ENCODE measurements at places on chromosomes 11 and 22.

DNA sequence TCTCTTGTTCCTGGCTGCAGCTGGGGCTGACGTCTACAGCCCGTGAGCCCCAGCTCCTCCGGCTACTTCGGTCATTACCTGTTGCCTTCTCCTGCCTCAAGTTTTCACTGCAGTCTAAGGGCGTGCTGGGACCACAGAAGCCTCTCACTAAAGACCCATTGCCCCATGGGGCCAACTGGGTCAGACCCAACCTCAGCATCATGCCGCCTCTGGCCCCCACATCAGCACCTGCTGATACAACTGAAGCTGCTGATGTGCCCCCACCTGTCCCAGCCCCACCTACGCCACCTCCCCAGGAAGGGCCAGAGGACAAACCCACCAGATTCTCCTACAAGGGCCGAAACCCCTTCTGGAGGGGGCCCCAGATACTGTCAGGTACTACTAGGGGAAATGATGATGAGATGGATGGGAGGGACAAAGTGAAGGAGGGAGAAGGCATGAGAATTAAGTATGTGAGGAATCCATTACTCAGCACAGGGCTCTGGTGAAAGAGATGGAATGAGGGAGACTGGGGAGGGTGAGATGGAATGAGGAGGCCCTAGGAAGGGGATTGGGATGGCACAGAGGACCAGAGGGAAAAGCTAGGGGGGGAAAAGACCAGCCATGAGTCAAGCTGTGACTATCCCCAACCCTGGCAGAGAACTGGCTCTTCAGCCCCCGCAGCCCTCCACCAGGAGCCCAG is 5.1 kb downstream of the C11orf42 start:
- DNase-seq: peak; percentile 59

GRCh38 chr11:31940371-31941037 is 129.4 kb upstream of the PAX6 start:
- DNase-seq: peak; percentile 44

DNA sequence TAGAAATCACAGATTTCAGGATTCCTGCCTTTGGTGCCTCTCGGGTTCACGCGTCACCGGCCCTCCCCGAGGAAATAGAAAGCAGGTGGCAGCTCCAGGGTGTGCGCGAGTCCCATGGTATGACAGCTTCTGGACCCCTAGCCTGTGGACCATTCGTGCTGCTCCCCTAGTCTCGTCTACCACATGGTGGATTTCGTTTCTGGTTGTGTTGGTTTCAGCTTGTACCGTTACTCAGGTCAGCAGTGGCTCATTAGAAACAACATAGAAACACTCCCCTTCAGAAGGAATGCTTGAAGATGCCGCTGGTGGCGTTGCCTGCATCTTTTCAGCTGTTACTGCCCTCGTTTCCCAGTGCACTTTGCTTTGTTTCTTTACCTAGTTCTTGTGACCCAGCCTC is 700 bp downstream of the TTC17 start:
- peak; percentile 13 for DNase-seq

- no peak for DNase-seq
Measured at GRCh38 chr11:78630155-78630554, 55.5 kb upstream of the NARS2 start.

DNA sequence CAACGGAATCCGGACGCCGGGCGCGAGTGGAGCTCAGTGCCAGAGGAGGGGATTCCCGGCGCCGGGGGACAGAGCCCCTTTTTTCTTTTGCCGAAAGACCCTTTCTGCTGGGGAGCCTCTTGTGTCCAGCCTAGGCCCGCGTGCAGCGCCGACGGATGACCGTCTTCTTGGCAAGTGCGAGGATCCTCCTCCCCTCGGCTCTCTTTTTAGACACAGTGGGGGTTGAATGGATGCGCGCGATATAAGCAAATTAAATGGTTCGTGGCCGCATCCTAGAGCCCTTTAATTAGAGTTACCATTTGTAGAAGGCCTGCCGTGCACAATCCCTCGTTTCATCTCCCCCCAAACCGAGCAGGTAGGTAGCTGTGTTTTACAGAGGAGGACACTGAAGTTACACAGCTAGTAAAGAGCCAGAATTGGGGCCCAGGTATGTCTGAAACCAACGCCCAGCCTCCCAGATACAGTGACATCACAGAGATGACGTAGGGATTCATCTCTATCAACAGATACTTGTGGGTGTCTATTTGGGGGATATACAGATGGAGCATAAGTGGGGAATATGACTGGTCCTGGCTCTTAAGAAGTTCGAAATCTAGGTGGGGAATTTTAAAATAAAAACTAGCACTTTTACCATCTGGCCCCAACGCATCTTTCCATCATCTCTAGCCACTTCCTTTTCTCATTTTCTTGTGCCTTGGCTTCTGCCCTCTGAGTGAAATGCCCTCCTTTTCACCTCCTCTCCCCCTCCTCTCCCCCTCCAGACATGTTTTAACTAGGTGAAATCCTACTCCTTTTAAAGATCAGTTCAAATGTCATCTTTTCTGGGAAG is 875 bp downstream of the TCP11L1 start:
- DNase-seq: peak; percentile 32

DNA sequence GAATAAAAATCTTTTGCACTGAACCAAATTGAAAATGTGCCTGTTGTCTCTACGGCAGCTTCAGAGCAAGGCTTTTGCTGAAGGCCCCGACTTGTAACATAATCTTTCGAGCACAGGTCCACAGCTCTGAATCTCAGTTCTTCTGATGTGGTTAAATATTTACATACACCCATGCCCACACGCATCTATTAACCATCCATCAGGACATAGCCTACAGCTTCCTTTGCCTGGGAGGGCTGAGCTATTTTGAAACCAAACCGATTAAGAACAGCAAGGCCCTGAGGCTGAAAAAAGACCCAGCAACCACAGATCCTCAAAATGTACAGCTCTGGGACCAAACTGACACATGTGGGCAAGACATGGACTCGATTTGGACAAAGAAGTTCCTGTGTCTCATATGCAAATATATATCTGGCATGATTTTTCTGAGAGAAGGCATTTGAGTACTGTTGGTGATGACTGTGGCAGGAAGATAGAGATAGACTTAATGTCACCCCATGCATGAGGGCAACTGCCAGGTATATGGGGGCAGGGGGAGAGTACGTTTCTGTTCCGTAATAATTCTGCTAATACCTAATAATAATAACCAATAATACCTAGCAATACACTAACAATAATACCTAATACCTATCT is 322.7 kb upstream of the PLET1 start:
- DNase-seq: no peak

DNA sequence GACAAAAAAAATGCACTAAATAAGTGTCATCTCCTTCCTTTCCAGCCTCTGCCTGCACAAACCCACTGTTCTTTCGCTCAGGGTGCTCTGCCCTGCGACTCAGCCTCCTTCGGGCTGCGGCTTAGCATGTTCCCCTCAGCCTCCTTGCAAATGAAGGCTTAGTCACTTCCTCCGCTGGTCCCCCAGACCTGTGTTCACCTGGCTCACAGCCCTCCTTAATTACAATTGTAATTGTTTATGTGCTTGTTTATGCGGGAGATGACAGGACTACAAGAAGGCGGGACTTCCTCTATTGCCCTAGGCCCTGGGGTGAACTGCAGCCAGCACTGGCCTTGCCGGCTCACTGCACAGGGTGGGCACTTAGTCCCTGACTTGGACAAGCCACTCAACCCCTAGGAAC is 303.6 kb downstream of the KIRREL3 start:
- DNase-seq: no peak

DNA sequence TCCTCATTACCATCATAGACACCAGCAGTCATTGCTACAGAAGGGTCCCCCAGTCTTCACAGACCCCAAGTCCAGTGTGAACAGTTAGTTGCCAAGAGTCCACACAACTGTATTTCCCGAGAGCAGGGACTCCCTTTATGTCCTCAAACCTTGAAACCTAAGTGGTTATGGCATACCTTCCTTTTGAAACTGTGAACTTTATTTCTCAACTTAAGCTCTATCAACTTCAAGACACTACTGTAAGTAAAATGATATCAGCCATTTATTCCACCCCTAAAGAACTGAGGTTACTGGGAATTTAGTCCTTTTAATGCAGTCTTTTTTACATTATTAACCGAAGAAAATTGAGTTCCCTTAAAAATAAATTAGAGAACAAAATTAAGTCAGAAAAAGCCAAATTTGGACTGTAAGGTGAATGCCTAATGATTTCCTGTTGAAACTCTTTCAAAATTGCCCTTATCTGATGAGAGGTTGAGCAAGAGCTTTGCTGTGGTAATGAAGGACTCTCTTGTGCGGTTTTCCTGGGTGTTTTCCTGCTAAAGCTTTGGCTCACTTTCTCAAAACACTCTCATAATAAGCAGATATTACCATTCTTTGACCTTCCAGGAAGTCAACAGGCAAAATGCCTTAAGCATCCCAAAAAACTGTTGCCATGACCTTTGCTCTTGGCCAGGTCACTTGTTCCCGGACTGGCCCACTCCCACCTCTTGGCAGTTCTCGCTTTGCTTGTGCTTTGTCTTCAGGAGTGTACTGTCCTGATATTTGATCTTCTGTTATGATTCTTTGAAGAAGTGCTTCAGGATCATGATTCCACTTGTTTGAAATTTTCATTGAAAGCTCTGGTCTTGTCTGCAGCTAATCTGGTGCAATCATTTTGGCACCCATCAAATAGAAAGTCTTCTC is 765.4 kb upstream of the ANO3 start:
- no peak for DNase-seq

- peak; percentile 98 for DNase-seq
Measured at GRCh38 chr11:46296528-46297448, 19.3 kb downstream of the CREB3L1 start.

DNA sequence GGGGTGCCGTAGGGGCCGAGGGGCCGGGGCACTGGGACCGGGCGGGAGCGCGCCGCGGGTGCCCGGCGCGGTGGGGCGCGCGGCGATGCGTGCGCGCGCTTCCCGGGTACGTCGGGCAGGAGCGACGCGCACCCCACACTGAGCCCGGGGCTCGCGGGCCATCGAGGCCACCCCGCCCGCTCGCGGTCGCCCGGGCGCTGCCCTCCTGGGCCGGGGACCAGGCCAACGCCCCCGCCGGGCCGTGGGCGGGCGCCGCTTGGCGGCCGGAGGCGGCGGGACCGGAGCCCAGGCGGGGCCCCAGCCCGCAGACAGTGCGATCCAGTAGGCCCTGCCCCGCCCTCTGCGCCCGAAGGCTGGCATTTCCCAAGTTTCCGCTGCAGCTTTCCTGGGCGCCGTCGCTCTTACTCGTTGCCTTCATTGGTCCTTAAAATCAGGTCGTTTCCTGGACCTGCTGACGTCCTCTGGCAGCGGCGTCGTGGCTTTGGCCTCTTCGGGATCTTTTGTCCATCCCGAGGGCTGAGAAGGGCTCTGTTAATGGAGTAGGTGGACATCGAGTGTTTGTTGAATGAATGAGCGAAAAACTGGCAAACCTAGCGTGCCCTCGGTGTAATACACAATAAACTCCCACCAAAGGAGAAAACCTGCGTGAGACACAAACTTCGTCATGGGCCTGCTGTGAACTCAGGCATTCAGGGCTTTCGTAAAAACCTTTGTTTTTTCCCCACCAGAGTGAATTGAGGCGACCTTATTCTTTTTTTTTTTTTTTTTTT is 638 bp downstream of the PARVA start:
- DNase-seq: peak; percentile 80

- DNase-seq: peak; percentile 5
Measured at GRCh38 chr11:104547996-104548661, 350.1 kb downstream of the CASP12 start.

DNA sequence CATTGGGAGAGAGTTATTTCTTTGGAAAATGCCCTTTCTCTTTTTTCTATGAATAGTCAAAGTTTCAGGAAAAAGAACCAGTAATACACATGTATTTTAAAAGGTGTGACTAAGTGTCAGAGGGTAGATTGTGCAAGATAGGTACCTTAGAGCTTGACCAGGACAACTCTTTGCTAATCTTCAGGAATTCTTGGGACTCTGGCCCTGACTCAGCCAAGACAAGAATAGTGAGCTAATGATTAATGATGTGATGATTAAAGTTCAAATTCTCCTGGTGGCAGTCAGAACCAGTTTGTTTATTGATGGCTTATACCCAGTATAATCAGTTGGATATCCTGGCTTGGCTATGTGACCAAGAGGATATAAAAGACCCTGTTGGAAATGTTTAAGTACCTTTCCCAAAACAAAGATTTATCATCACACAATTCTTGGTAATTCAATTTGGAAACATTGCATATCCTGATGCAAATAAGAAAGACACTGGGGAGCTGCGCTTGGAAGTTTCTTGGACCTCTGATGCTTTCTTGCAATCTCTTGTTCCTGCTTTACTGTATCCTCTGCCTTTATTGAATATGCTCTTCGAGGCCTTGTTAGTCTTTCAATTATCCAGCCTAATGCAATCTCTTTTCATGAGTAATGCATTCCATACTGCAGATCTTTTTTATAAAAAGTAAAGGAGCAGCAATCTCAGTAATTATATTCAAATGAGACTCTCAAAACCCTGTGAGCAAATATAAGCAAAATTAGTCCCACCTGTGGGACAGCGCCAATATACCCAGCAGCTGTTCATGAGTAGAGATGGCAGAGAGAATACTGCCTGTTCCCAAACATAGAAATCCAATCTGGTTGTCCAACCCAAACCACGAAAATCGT is 48.0 kb upstream of the CEP126 start:
- peak; percentile 85 for DNase-seq

- DNase-seq: no peak
Measured at GRCh38 chr11:3956038-3956437, 100.6 kb downstream of the STIM1 start.

GRCh38 chr22:35661464-35661863 is 13.2 kb downstream of the APOL6 start:
- no peak for DNase-seq

All from fibroblast of skin of right biceps (primary cell).